ENCODE measurements at places on chromosomes 5 and 9.

- H3K4me1 ChIP-seq = no peaks in the 10 kb centered on the region
- H3K36me3 ChIP-seq = no peaks in the 10 kb centered on the region
- H3K27ac ChIP-seq = no peak overlapping the region
- H3K4me3 ChIP-seq = no peak overlapping the region
- DNase-seq = no peak
Measured at GRCh38 chr9:135146766-135147473, 59.5 kb downstream of the OLFM1 start.

DNA sequence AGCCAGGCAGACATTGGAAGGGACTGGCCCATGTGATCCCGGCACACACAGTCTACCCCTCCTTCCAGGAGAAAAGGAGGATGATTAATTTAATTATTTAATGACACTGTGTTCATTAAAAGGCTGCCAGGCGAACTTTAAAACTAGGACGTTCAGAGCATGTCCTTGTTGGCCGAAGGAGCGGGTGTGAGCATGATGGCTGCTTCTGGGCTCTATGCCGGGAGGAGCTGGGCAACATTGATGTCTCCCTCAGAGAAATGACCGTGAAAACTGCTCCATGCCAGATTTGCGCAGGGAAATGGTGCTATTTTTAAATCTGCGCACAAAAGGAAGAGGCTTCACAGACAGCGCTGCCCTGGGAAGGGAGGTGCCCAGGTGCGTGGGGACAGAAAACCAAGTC is 284.9 kb upstream of the IRX4 start:
- no peak overlapping the region for H3K27ac ChIP-seq
- no peaks in the 10 kb centered on the region for H3K4me1 ChIP-seq
- no peaks in the 10 kb centered on the region for H3K27me3 ChIP-seq
- no peak for DNase-seq
- no peaks in the 10 kb centered on the region for H3K36me3 ChIP-seq
- H3K4me3 ChIP-seq = no peak overlapping the region

- no peak overlapping the region for H3K27ac ChIP-seq
- H3K4me3 ChIP-seq = no peak overlapping the region
- peaks cover 16% of the 10 kb centered on the region for H3K27me3 ChIP-seq
Measured at GRCh38 chr5:39631958-39632357, 207.2 kb upstream of the DAB2 start.

DNA sequence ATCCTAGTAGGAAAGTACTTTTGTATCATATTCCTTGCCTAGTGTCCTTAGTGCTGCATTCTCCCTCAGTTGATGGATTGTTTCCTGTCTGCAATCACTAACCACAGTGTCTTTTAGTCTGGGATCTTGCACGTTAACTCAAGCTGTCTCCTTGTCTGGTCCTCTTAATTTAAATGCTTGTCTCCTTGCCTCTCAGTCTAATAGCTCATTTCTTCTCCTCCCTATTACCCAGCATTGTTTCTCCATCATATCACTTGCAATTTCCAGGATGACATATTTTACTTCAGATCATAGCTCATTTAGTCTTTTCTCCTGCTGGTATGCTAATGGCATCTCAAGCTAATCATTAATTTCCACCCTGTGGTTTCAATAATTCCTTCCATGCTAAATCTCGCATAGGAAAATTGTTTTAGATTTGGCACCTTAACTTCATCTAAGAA is 2052.0 kb upstream of the C9orf72 start:
- no peak overlapping the region for H3K27ac ChIP-seq
- no peaks in the 10 kb centered on the region for H3K4me1 ChIP-seq
- DNase-seq = no peak
- no peaks in the 10 kb centered on the region for H3K36me3 ChIP-seq

DNA sequence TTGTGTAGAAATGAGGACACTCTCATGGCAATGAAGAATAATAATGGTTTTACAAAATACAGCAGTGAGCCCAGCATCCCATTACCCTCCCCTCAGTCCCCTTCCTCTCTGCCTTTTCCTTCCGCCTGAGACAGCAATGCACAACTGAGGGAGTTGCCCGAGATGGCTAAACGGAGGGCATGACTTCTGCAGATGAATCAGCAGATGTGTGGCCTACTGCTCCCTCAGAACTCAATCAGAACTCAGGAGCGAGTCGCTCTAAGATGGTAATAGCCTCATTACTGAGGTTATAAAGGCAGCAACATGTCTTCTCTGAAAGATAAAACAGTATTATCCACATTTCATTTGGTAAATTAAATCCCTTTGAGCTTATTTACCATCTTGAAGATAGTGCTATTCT is 326.6 kb downstream of the ENC1 start:
- H3K4me1 ChIP-seq = no peaks in the 10 kb centered on the region
- DNase-seq = no peak
- no peak overlapping the region for H3K27ac ChIP-seq
- no peaks in the 10 kb centered on the region for H3K36me3 ChIP-seq
- H3K27me3 ChIP-seq = peaks cover 5% of the 10 kb centered on the region
- H3K4me3 ChIP-seq = no peak overlapping the region

DNA sequence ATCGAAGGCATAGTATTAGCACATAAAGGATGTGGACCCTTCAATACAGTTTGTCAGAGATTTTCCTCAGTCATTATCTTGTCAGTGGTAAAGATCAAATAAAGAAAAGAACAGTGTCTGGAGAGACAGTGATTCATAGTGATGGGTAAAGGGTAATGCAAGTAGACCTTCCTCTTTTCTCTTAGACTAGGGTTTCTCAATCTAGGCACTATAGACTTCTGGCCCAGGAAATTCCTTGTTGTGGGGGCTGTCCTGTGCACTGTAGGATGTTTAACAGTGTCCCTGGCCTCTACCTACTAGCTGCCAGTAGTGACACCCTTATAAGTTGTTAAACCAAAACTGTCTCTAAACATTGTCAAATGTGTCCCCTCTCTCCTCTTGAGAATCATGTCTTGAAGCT is 6.9 kb downstream of the CAMK4 start:
- H3K36me3 ChIP-seq = no peaks in the 10 kb centered on the region
- H3K4me3 ChIP-seq = peak overlapping the region; percentile 96
- H3K27me3 ChIP-seq = no peaks in the 10 kb centered on the region

DNA sequence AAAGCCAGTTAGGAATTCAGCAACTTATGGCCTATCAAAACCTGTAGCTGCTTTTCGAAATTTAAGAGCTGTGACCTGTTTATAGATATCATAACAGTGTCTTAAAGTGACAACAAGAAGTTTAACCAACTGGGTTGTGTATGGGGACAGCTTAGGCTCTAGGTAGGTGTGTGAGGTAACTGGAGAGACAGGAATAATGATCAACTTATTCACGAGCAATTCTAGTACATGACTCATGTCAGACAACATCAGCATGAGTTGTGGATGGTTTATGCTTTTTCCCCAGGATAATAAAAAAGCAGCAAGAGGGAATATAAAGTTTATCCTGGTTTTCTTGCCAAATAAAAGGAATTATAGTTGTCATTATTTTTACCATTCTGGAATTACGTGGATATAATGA is 88.6 kb downstream of the GDNF start:
- DNase-seq = no peak
- no peak overlapping the region for H3K27ac ChIP-seq
- H3K27me3 ChIP-seq = no peaks in the 10 kb centered on the region
- no peak overlapping the region for H3K4me3 ChIP-seq

GRCh38 chr5:179916523-179916922 is 8.8 kb upstream of the TBC1D9B start:
- H3K4me1 ChIP-seq = peaks cover 3% of the 10 kb centered on the region
- H3K4me3 ChIP-seq = no peak overlapping the region
- no peaks in the 10 kb centered on the region for H3K27me3 ChIP-seq
- DNase-seq = no peak

DNA sequence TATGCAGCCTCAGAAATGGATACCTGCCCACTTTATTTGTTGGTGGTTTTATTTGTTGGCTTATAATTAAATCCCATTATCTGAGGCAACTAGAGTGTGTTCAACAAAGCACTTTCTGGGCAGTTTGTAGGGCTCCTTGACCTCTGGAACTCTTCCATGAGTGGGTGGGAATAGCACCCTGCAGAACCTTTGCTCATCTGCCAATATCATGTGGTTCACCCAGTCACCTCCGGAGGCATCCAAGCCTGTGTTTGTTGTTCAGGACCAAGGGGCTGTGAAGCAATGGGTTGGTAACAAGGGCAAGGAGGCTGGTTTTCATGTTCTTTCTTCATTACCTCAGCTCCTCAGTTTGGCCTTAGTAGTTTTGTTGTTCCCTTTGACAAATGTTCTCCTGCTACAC is 314.0 kb downstream of the NDUFS4 start:
- no peak overlapping the region for H3K27ac ChIP-seq
- DNase-seq = no peak
- no peak overlapping the region for H3K4me3 ChIP-seq
- no peaks in the 10 kb centered on the region for H3K27me3 ChIP-seq
- H3K4me1 ChIP-seq = no peaks in the 10 kb centered on the region

- H3K36me3 ChIP-seq = no peaks in the 10 kb centered on the region
- H3K4me3 ChIP-seq = no peak overlapping the region
- H3K27ac ChIP-seq = no peak overlapping the region
- no peak for DNase-seq
- H3K27me3 ChIP-seq = no peaks in the 10 kb centered on the region
Measured at GRCh38 chr5:175567954-175568353, 89.6 kb downstream of the SFXN1 start.

GRCh38 chr5:125337294-125337693 is 590.9 kb upstream of the ZNF608 start:
- H3K4me3 ChIP-seq = no peak overlapping the region
- no peaks in the 10 kb centered on the region for H3K36me3 ChIP-seq
- H3K27ac ChIP-seq = no peak overlapping the region
- DNase-seq = no peak

GRCh38 chr5:168479166-168479565 is 7.1 kb upstream of the RARS1 start:
- H3K36me3 ChIP-seq = no peaks in the 10 kb centered on the region
- DNase-seq = no peak
- no peaks in the 10 kb centered on the region for H3K4me1 ChIP-seq
- H3K4me3 ChIP-seq = no peak overlapping the region
- H3K27ac ChIP-seq = no peak overlapping the region

All from CD4-positive, alpha-beta T cell (primary cell).